GM06990 (cell line): ENCODE measurements at places on chromosomes 4 and X.

GRCh38 chr4:15012017-15012788, 9.9 kb downstream of the CPEB2 start:
- no peak for DNase-seq

GRCh38 chrX:9144701-9145241, 110.8 kb upstream of the FAM9B start:
- no peak for DNase-seq

DNA sequence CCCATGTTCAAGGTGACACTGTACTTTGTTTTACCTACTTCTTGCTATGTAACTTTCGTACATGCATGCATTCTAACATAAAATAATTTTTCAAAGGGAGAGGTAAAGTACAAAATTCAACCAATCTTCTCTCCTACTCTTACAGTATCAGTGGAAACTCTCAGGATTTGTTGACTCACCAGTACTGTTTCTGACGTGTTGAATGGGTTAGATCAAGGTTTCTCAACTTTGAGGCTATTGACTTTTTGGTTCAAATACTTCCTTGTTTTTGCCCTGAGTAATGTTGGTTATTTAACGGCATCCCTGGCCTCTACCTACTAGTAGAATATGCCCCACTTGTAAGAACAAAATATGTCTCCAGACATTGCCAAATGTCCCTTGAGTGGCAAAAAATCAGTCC, 94.6 kb upstream of the SMAD1 start:
- no peak for DNase-seq

DNA sequence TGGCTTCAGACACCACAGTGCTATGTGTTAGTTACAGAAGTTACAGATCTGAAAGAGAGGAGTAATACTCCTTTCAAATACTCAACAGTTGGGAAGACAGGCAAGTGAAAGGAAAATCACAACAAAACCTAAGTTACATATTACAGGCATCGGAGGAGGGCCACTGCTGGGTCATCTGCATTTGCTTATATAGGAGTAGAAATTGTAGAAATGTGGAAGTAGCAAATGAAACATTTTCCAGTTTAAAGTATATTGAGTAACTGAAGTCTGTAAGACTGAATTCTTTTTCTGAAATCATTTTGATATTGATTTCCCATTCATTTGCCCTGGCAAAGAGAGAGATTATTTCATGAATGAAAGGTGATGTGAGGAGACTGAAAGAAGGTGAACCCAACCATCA, 201.7 kb downstream of the SPRY1 start:
- no peak for DNase-seq

DNA sequence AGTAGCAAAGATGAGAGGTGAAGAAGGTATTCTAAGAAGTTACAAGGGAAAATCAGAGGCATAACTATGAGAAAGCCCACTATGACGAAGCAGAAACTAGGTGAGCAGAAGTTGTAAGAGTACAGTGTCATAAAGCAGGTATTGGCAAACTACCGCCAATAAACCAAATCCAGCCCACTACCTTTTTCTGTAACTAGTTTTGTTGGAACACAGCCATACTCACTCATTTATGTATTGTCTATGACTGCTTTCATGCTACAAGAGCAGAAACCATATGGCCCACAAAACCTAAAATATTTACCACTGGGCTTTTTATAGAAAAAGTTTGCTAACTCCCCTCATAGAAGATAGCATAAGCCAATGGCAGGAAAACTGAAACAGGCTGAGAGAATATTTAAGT, 31.8 kb upstream of the ZCCHC13 start:
- no peak for DNase-seq

- no peak for DNase-seq
Measured at GRCh38 chr4:14446311-14446710, 556.0 kb upstream of the CPEB2 start.

GRCh38 chr4:76665153-76665552, 230.1 kb downstream of the SHROOM3 start:
- no peak for DNase-seq

DNA sequence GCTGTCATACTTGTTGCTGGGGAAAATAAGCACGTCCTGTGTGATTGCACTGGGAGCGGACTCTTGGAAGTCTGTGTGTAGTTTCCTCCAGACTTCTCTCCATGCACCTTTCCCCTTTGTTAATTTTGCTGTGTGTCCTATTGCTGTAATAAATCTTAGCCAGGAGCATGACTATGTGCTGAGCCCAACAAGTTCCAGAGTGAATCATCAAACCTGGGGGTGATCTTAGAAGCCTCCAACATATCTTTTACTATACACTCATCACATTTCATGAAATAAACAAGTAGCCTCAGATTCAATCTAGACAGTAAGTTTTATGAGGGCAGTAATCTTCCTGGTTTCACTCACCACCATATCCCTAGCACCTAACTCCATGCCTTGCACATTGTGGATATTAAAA, 43.3 kb upstream of the FGF13 start:
- DNase-seq, result no peak

DNA sequence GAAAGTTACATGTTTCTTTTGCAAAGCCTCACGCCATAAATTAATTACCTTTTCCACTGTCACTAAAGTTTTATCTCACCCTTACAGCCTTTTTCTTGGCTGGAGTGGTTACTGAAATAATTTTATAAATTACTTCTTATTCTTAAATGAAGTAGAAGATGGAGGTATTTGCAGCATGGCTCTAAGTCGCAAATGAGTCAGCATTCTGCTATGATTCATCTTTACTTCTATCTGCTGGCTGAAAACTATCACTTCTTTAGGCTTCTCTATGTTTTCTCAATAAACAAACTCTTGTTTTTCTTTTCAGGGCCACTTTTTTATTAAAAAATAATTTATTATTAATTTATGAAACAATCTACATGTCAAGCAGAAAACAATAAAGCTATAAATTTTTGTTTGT, 210.2 kb upstream of the GYPA start:
- DNase-seq, result no peak
